ENCODE measurements at places on chromosomes 1 and 21.

DNA sequence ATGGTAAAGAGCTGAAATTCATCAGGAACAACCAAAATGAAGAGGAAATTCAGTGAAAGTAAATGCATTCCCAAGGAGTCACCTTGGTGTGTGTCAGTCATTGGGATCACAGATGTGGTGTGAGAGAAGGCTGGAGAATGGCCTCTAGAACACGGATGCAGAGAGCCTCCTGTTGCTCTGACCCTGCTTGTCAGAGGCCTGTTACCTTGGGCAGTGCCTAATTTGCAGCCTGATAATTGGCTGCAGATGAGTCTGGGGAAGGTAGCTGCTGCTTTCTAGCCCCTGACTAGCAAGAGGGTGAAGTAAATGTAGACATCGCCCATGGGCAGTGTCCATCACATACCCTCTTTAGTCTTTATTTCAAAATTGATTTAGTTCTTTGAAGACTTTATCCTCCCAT, 3.3 kb downstream of the GCSAML start:
- DNase-seq = no peak

DNA sequence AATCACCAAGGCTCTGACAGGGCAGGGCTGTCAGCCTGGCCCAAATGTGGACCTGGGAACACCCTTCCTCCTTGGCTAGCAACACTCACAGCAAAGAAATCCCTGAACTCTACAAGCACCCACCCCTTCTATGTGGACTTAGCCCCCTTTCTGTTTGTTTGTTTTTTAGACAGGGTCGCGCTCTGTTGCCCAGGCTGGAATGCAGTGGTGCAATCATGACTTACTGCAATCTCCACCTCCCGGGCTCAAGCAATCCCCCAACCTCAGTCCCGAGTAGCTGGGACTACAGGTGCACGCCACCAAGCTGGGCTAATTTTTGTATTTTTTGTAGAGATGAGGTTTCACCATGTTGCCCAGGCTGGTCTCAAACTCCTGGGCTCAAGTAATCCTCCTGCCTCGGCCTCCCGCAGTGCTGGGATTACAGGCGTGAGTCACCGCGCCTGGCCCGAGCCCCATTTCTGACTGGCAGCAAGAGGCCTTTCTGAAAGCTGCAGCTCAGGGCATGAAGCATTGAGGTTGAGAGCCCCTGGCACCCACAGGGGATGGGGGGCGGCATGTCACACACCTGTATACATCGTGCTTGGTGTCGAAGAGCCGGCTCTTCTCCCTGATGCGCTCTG, 16.2 kb downstream of the RIPK4 start:
- DNase-seq = no peak

GRCh38 chr1:93871366-93871765, 7.6 kb downstream of the DNTTIP2 start:
- no peak for DNase-seq

GRCh38 chr1:47399138-47399845, 16.8 kb upstream of the FOXE3 start:
- DNase-seq = no peak

- no peak for DNase-seq
Observed at GRCh38 chr1:36151134-36151844, 2.0 kb upstream of the TRAPPC3 start.

- no peak for DNase-seq
Observed at GRCh38 chr1:169894424-169895145, 889 bp upstream of the SCYL3 start.

GRCh38 chr1:42824481-42825035, 7.4 kb upstream of the SVBP start:
- no peak for DNase-seq

- no peak for DNase-seq
Observed at GRCh38 chr1:17162941-17163340, 42.0 kb upstream of the PADI1 start.

DNA sequence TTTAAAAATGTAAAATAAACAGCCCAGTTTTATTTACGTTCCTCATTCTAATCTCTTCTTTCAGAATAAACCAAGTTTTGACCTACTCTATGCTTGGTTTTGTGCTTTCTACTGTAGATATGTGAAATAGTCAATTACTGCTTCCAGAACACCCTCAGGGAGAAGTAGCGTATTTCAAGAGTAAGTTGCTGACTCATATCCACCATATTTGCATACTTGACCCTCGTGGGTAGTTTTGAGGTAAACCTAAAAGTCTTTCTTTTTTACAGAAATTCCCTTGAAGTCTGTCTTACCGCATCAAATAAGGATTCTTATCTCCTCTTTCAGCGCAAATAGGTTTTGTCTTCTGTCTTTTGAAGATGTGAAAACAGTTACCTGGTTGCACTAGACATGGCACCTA, 1.4 kb upstream of the OR2L3 start:
- no peak for DNase-seq

- no peak for DNase-seq
Observed at GRCh38 chr1:118973531-118974137, 14.5 kb downstream of the TBX15 start.

- DNase-seq = no peak
Observed at GRCh38 chr1:226046240-226046639, 16.3 kb upstream of the H3-3A start.

- DNase-seq = no peak
Observed at GRCh38 chr1:101363891-101364318, 127.1 kb downstream of the S1PR1 start.

- no peak for DNase-seq
Observed at GRCh38 chr1:75328691-75329090, 194.5 kb downstream of the LHX8 start.

- DNase-seq = no peak
Observed at GRCh38 chr1:218135371-218135770, 149.7 kb upstream of the RRP15 start.

GRCh38 chr1:2583871-2584351, 2.7 kb upstream of the PRXL2B start:
- peak; percentile 32 for DNase-seq

GRCh38 chr1:226977643-226978431, 37.7 kb downstream of the COQ8A start:
- DNase-seq = no peak

DNA sequence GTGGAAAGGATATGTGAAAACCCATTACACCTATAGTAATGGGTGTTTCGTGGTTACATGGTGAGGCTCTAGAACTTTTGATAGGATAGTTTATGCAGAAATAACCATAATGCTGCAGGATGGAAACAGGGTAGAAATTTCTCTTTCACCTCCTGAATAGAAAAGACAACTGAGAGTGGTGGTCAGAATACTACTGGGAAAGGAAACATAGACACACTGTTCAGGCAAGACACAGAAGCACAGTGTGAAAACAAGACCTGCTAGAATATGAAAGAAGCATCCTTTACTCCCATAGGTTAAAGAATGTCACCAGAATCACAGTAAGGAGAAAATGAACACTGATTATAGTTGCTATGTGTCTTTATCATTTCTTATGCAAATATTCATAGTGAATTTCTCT, 496.6 kb downstream of the DPYD start:
- no peak for DNase-seq

DNA sequence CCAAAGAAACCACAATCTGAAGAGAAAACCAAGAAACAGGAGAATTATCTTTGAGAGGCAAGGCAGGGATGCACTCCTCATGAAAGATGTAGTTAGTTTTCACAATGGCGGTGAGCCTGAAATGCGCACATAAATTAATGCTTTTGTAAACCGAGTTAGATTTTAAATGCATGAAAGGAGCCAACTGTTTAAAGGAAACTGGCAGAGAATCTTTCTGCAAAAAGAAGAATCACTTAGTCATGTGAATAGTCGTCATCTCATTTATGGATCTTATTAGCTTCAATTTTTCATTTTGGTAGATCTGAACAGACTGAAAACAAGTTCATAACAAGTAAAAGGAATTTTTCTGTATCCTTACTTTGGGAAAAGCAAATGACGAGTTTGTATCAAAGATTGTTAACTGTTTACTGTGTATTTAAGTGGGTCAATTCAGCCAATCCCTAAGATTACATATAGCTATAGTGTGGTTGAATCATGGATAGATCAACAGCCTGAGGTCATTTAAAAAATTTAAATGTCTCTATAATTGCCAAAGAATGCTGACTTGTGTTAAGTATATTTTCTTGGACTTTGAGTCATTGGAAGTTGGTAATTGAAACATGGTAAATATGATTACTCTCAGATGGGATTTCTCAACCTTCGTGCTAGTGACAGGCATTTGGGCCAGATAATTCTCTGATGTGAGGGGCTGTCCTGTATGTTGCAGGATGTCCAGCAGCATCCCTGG, 226.6 kb upstream of the KAZN start:
- no peak for DNase-seq

DNA sequence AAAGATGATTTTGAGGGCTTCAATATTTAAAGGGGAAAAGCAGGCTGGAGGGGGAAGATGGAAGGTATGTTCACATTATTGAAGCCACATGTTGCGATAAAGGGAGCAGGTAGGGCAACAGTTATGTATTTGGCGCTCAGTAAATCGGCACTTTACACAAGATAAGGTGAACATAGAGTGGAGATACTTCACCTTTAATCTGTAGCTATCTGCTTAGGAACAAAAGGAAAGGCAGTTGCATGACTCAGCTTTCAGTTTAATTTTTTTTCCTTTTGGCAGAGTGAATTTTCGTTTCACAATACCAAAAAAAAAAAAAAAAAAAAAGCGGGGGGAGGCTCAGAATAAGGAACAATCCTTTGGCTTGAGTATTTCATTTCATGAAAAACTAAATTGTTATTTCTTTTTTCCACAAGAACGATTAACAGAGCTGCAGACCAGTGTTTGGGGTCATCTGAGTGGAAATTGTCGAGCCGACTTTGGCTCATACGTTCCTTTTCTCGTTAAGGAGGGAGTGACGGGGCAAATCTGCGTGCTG, 1.1 kb upstream of the COQ8A start:
- no peak for DNase-seq

DNA sequence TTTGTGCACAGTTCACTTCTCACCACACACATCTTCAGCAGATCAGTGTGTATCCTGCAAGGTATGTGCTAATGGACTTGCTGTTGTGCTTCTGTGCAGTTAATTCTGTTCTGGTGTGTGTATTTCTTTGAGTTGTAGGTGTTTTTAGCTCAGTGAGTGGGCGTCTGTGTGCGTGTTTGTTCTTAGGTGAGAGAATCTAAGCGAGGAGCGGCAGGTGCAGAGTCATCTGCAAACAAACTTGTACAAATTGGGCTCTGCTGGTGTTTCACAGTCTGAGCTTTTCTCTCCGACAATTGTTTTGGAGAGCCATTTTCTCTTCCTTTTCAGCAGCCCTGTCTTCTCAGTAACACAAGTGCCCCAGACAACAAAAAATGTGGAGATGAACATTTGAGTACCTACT, 43.6 kb downstream of the ACP6 start:
- DNase-seq = no peak
